ENCODE measurements at places on chromosomes 1 and 21.

- DNase-seq, result no peak
Measured at GRCh38 chr1:225942574-225942973, 1.6 kb upstream of the LEFTY2 start.

GRCh38 chr1:50095716-50096115 lies 13.0 kb upstream of the ELAVL4 start:
- DNase-seq, result no peak

DNA sequence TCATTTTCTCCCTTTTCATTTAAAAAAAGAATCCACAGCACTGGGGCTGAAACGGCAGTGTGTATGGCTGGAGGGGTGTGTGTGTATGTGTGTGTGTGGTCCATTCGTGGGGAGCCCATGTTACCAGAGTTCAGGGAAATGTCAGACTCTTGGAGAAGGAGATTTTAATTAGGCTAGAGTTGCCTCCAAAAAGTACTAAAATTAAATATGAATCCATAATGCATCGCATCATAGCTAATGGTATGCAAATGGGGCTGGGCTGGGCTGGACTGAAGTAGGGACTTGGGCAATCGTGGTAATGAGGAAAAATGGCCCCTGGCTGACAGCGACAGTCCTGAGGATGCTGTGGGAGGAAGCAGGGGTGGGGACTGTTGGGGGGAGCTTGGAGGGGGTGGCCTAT lies 24.8 kb downstream of the GRIK3 start:
- no peak for DNase-seq

DNA sequence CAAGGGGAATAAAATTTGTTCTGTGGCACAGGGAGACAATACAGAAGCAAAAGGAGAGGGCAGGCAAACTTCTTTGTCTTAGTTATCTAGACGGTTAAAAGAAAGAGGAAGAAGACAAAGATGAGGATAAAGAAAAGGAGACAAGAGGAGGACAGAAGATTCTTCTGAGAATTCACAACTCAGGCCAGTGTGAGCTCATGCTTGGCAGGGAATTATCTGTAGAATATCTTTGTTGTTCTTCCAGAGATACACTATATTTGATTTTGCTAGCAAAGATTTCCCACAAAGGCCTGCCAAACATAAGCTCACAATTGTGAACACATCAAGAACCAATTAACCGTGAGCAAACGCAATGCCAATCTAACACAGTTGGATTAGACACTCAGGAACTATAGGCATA lies 21.4 kb downstream of the SLC16A1 start:
- DNase-seq, result no peak

- no peak for DNase-seq
Measured at GRCh38 chr1:210770396-210770984, 363.5 kb downstream of the KCNH1 start.

- DNase-seq, result no peak
Measured at GRCh38 chr1:27567971-27568299, 36.0 kb downstream of the AHDC1 start.

- DNase-seq, result peak; percentile 20
Measured at GRCh38 chr1:162391790-162392563, 10.4 kb downstream of the C1orf226 start.

DNA sequence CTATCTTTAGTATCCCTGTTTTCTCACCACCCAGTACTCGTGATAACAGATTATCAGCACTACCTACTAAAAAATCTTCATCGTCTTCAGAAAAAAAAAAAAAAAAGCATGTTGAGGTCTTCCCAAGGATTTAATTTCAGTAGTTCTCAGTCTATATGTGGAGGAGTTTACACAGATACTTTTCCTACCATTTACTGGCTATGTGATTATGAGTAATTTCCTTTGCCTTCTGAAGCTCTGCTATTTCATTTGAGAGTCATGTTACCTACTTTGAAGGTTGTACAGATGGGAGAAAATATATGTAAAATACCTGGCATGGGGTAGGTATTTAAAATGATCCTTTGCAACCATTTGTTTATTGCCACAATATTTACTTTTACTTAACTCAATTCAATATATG lies 399.7 kb downstream of the NEGR1 start:
- DNase-seq, result no peak

DNA sequence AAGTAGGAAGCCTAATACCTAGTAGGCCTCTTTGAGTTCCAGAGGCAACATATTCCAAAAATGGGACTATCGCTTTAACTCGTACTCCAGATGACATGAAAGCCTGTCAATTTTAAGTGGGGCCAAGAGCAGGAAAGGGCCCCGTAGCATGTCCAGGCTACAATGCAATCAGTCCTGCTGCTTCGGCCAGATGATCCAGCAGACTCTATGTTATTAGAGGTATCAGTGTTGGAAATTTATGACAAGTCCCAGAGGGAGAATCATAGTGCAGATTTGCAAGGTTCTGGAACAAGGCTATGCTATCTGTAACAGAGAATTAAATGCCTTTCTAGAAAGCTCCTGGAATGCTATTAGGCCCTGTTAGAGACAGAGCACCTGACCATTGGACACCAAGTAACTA lies 56.7 kb upstream of the SRP9 start:
- DNase-seq, result no peak

DNA sequence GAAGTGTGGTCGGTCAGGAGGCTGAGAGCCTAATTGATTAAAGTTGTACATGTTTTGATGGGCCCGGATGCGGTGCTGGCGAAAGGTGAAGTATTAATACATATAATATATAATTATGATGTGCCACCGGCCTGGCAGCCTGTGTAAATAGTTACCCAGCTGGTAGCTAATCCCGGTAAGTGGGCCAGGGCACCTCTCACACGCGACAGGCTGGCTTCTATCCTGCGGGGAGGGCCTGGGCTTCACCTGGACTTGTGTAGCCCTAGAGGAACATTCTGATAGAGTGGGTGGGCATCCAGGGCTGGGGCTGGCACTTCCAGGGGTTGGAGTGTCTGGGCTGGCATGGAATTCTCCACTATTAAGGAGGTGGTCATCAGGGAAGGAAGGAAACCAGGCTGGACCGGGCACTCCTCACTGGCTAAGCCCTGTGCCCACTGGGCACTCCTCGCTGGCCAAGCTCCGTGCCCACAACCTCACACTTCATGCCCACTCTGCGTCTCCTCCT lies 48.3 kb downstream of the IGSF21 start:
- no peak for DNase-seq

- peak; percentile 83 for DNase-seq
Measured at GRCh38 chr1:153677718-153678518, 570 bp upstream of the NPR1 start.

- peak; percentile 31 for DNase-seq
Measured at GRCh38 chr1:201282931-201283829, at the start of gene PKP1. Gene PKP1 (plus strand): TSS chr1:201283506. CDS start chr1:201283703, 197 bp downstream.

DNA sequence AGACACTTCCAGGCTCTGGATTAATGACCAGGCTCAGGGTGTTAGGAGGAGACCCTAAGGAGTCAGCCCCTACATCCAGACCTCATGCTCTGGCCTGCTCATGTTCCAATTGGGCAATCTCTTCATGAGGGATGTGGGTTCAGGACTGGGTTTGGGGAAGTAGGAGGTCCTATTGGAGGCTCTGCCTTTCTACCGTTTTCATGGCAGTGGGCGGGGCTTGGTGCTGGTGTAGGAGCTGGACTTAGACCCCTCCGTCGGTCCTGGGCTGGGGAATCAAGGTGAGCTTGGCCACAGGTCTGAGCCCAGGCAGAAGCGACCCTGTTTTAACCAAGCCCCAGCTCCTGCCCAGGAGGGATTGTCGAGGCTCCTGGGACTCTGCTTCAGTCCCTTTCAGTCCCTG lies 123.4 kb downstream of the PRDM16 start:
- no peak for DNase-seq

DNA sequence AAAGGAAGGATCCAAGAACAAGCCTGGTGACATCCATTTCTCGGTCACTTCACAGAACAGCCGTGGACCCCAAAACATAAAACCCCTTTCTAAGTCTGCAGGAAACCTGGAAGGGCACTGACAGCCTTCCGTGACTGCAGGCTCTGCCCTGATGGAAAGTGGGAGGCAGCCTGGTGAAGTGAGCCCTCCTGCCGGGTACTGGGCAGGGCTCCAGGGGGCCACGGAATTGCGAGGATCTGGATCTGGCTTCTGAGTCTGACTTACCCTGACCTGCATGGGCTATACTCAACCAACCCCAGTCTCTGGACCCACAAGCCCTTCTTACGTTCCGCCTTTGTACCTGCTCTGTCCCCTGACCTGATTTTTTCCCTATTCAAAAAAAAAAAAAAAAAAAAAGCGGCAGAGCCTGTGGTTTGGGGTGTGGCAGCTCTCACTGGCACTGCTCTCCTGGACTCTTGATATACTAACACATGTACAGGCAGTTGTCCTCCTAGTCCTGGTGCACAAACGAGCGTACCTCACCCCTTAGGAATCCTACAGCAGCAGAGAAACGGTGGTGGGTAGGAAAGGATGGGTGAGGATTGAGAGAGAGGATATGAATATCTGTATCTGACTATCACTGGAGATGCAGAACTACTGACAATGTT lies 82.9 kb downstream of the BEND5 start:
- no peak for DNase-seq

DNA sequence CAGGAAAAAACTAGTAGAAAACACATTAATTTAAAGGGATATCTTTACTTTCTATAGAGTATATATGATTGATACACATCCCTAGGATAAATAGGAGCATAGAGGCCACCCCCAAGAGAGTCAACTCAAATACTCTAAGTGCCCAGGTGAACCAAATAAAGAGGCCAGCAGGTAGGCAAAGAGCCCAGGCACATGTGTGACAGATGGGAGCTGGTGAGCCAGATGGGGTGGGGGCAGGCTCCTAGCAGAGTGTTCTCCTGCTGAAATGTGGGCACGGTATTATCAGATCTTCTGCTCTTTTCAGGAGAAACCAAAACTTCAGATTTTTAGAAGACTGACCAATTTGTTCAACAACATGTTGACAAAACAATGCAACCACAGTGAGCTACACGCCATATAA lies 333.4 kb upstream of the PKN2 start:
- no peak for DNase-seq

- no peak for DNase-seq
Measured at GRCh38 chr1:36471830-36472641, 7.9 kb upstream of the MRPS15 start.

DNA sequence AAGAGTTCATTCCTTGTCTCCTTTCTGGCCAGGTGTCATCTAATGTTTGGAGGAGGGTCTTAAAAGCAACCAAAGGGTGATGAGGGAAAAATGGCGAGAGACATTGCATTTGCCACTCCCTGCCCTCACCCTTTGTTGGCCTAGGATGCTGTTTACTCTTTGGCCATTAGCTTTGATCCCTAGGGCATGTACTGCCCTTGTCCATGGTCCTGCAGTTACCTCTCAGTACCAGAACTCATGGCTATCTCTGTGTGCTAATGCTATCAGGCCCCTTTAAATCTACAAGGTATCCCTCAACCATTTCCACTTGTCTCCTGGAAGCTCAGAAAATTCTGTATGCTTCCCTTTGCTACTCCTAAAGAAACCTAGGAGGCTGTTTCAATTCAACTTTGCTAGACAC lies 424.8 kb upstream of the PLXNA2 start:
- DNase-seq, result no peak

- peak; percentile 13 for DNase-seq
Measured at GRCh38 chr1:63537940-63538339, 14.6 kb downstream of the EFCAB7 start.

GRCh38 chr1:94246692-94247137 lies 9.3 kb upstream of the ARHGAP29 start:
- peak; percentile 25 for DNase-seq

DNA sequence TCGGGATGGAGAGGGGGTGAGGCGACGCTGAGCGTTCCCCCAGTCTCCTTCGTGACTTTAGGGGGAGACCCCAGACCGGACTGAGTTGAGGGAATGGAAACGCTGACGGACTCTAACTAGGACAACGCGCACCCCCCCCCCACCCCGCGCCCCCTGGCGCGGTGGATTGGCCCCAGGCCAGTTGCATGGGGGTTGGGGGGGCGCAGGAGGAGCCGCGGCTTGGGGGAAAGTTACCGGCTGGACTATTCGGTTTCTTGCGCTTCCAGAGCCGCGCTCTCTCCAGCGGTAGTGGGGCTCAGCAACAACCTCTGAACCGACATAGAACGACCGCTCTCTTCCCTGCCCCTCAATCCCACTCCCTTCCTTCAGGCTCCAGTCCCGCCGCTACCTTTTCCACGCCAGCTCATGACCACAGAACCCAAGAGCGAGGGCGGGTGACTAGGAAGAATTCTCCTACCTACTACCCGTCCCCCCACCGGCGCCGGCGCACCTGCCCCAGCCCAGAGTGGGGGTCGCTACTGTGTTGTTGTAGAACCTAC lies 694 bp downstream of the ZBTB7B start:
- peak; percentile 24 for DNase-seq

DNA sequence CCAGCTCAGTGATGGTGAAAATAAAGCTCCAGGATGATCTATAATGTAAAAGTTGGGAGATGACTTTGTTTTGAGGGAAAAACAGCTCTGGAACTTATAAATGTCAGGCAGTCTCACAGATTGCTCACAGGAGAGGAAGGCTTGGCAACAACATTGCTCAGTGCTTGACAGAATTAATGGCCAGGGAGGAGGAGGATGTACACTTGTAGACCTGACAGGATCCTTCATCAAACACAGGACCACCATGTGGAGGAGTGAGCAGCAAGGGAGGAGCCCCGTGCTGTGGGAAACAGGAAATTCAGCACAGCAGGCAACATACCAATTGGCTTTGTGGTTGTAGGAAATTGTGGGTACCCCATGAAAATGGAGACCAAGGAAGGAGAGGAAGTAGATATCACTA lies 291.8 kb upstream of the CAMK1G start:
- DNase-seq, result no peak

DNA sequence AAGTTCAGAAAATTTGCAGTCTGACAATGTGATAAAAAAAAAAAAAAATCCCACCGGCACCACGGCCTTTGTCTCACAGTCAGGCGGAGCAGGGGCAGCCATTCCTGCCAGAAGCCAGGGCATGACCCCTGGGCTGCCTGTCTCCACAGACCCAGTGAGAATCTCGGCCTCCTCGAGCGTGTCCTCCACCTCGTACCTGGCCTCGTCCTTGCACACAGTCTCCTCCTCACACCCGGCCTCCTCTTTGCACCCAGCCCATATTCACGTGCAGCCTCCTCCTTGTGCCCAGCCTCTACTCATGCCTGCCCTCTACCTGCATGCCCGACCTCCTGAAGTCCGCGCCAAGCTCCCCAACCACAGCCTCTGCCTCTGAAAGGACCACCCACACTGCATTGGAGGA lies 182.0 kb downstream of the AGBL4 start:
- no peak for DNase-seq

DNA sequence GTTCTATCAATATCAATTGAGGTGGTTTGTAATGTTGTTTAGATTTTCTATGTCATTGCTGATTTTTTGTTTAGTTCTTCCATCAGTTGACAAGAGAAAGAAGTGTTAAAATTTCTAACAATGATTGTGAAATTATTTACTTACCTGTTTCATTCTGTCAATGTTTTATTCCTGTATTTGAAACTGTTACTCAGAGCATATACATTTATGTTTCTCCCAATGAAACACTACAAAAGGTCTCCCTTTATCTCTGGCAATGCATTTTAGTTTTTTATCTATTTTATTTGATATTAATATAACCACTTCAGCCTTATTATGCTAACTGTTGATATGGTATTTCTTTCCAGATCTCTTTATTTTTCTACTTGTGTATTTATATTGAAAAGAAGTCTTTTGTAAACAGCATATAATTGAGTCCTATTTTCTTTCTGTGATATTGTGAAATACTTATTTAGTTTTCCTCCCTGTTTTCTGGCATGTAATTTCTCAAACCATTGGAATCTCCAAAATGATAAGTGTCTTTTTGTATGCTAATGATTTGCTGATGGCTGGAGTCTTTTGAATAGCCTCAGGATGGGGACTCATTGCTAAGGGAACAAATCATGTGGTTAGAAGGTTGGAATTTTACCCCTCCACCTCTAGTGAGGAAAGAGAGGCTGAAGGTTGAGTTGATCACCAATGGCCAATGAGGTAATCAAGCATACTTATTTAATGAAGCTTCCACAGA lies 122.0 kb downstream of the ADSS2 start:
- DNase-seq, result no peak

- no peak for DNase-seq
Measured at GRCh38 chr1:147840909-147841308, 61.7 kb upstream of the GJA8 start.
